Mucosa of descending colon (tissue), 3 donors: ENCODE measurements at places on chromosomes 2 and 18.

DNA sequence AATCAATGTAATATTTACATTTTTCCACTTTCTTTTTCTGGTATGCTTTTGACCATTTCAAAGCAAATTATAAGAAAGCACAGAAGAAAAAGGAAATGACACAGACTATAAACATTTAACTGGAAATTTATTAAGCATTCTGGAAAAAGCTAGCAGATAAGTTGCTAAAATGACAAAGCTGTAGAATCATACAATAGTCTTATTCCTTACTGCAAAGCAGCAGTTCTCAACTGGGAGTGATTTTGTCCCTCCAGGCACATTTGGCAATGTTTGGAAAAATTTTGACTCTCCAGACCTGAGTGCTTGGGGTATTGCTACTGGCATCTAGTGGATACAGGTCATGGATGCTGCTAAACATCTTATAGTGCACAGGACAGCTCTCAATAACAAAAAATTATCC, 75.1 kb downstream of the MBD5 start:
- no peak for DNase-seq

DNA sequence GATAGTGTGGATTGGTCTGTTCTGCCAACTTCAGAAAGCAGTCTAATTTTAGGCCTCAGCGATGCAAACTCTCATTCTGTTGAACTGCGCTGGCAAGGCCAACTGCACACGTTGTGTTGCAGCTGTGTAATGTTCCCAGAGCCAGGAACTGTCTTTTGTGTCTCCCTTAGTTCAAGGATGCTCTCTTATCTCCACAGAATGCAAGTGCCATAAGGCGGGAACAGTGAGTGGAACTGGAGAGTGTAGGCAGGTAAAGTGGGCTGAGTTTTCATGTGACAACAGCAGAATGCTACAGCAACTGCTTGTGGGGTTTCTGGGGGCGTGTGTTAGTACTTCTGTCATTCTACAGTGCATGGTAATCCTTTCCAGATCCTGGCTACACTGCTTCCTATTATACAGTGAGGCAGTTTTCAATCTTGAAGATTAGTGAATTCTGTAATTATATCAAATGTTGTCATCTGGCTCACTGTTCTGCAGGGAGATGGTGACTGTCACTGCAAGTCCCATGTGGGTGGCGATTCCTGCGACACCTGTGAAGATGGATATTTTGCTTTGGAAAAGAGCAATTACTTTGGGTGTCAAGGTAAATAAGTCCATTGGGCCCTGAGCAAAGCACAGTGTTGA, 125.8 kb downstream of the LAMA3 start:
- no peak for DNase-seq

- DNase-seq, result no peak
Observed at GRCh38 chr2:233756429-233757081, 3.5 kb upstream of the UGT1A1 start.

DNA sequence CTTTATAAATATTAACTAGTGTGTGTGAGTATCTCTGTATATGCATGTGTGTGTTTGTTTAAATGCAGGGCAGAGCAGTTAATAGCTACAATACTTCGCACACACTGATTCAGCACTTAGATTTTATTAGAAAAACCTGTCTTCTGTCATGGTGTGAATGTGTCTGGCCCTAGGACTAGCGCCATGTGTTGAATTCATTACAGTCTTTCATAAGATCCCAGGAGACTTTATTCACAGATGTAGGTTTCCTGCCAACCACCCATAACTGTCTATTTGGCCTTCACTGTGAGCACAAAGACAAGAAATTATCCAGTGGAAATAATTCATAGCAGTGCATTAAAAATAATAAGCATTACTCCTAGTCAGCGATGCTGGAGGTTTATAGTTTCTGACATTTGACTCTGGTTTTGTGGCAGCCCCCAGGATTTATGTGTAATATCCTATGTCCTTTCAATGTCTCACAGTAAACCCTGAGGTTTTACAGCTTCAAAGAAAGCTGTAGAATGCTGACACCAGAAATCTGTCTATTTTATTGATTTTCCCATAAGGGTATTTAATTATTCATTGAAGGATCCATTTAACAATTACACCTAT, 93.9 kb downstream of the ZNF804A start:
- DNase-seq, result no peak

GRCh38 chr2:217804791-217805667, 197.8 kb downstream of the TNS1 start:
- no peak for DNase-seq

- DNase-seq, result no peak
Observed at GRCh38 chr2:149329068-149329467, 1.3 kb upstream of the LYPD6 start.

DNA sequence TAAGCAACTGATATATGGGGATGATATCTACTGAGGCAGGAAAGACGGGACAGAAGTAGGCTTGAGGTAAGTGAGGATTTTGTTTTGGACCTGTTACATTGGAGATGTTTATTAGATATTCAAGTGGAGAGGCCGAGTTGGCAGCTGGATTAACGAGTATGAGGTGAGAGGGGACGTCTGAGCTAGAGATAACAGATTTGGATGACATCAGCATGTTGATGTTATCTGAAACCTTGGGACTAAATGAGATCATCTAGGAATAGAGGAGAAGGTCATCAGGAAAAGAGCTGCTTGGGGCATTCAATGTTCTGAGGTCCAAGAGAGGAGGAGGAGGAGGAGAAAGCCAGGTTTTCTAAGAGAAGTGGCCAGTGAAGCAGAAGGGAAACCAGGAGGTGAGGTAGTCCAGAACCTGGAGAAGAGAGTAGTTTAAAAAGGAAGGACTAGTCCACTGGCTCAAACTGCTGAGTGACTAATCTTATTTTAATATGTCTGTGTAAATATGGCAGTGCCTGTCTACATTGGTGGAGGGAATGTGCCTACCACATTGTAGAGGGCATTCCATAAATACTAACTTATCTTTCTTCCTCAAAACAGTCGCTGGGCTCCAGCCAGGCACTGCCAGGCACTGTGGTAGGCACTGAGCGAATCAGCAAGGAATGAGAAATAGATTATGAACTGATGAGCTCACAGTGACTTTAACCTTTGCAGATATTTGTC, 488.3 kb downstream of the DLGAP1 start:
- DNase-seq, result no peak

GRCh38 chr18:22813648-22814328, 119.3 kb upstream of the RBBP8 start:
- DNase-seq, result no peak

DNA sequence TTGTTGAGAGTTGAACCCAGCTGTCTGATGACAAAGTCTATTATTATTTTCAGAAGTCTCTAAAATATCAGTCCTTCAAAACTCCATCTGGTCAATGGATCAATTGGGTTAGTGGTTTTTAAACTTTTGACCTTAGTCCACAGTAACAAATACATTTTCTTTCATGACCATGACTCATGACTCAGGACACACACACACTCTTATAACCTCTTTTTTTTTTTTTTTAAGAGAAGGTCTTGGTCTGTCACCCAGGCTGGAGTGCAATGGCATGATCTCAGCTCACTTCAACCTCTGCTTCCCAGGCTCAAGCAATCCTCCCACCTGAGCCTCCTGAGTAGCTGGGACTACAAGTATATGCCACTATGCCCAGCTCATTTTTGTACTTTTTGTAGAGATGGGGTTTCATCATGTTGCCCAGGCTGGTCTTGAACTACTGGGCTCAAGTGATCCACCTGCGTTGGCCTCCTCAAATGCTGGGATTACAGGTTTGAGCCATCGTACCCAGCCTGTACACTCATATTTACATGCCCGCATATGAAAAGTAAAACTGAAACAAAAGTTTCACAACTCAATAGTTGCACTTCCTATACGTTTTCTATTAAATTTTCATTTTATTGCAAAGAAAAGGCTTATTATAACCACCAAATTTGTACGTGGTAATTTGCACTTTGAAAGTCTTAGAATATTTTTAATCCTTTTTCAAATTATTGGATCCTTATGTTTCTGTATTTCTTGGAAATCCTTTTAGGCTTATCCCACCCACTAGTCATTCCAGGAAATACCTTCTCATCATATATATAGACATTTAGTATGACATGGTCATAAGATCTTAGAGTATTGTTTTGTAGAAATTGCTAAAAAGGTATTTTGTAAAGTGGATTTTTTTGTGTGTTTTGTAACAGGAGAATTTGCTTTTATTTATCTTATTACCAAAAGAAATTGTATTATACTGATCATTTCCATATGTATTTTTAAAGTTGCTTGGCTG, 199.0 kb downstream of the LPIN1 start:
- no peak for DNase-seq

- DNase-seq, result no peak
Observed at GRCh38 chr2:217513258-217513657, 489.5 kb downstream of the TNS1 start.

DNA sequence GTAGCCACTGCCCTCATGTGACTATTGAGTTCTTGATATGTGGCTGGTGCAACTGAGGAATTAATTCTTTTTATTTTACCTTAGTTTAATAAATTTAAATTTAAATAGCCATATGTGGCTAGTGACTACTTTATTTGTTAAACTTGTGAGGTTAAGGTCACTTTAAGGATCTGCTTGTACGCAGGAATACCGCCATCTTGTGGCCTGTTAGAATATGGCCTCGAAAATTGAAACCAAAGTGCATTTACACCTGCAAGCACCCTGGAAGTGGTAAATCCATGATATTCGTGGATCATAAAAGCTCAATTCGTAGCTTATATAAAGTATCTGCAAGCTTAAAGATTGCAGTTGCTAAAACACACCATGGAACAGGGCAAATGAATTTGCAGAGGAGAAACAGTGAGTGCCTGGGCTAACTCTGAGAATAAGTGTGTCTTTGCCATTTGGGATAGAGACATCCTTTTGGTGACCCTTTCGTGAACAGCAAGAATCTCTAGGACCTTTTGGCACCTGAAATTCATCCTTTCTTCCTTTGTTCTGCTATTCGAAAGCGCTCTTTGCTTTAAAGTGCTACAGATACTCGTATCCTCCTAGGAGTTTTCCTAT, 59.9 kb upstream of the REG3A start:
- DNase-seq, result peak; percentile 68

DNA sequence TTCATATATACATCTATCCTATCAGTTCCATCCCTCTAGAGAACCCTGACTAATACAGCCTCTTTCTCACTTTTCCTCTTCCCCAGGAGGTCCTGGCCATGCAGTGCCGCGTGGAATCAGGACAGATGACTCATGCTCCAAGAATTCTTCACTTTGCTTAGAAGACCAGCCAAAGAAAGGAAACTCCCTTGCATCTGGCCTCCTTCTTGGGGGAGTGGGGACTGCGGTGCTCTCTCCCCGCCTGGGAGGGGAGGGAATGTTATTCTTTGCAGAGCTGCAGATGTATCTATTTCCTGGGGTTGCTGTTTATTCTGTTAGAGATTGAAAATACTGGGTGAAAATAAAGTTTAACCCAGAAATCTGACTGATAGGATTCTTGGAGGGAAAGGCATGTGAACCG, 111.5 kb upstream of the SH3BP4 start:
- DNase-seq, result no peak

DNA sequence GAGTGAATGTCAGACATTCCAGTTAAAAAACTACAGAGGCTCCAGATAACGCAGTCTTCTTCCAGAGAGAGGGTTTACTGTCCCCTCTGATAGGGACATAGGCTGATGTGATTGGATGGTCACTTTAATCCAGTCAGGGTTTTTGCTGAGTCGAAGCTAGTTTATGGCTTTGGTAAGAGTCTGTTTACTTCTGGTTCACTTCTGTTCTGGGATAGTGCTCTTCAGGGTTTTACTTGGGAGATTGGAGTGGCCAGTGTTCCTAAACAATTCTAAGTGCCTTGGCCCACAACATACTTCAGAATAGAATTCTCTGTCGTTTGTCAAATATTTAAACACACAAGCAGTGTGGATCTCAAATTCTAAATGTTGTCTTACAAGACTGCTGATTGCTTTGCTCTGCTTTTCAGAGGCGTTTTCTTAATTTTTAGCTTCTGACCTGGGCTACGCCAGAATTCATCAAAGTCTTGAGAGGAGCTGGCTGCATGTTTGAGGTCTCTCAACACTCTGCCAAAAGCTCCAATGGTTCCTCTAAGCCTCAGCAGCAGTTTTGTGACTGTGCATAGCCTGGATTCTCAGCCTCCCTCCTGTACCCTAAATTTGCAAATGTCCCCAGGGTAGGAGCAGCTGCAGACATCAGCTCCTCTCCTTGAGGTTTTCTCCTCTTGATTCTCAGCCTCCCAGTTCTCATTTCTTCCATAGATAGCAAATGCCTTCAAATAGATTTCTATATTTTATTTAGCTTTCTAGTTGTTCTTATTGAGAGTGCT, 105.8 kb downstream of the BABAM2 start:
- no peak for DNase-seq

- DNase-seq, result no peak
Observed at GRCh38 chr2:74416778-74417177, 4.6 kb downstream of the C2orf81 start.

DNA sequence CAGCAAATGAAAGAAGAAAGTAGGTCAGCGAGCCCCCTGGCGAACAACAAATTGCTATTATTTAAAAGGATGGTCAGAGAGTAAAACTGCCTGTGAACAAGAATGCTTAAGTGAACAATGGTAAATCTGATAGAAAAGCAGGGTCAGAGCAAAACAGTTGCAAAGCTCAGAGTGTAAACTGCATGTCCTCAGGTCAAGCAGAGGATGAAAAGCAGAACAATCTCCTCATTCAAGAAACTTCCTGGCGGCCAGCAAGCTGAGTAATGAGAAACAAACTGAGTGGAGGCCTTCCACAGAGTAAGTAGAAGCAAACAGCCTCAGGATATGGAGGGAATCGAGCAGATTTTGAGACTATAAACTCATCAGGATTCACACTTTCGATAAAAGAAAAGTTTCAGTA, 117.9 kb downstream of the PPP1R1C start:
- no peak for DNase-seq

- DNase-seq, result no peak
Observed at GRCh38 chr2:230796280-230796862, 68.4 kb upstream of the ITM2C start.

DNA sequence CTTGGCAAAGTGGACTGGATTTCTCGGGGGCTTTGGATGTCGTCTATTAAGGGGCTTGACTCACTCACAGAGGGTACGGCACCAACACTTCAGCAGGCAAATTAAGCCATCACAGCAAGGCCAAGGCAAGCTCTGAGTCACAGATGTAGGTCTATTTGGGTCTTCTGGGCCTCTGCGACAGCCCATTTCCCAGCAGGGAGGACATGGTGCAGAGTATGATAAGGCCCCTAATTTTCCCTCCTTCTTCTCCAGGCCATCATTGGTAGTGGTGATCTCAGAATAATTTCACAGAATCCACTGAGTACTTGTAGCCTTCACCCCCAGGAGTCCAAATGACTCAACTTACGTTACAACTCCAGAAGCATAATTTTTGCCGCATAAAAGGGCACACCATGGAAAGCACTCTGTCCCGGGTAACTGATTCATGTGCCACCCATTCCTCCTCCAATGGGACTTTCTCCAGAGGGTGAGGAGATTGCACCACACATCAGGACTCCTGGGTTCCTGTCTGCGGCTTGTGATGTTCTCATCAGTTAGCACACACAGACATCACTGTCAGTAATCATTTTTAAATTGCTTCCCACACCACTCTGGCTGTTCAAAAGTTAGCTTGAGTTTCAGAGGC, 164.9 kb downstream of the TXNL1 start:
- no peak for DNase-seq

- DNase-seq, result no peak
Observed at GRCh38 chr2:32652555-32653209, 24.8 kb downstream of the TTC27 start.

- DNase-seq, result peak; percentile 59
Observed at GRCh38 chr2:71742953-71743601, 289.7 kb downstream of the DYSF start.
